ENCODE measurements at places on chromosomes 3 and 15.

- peak; percentile 39 for DNase-seq
Observed at GRCh38 chr3:102229062-102229655, 205.7 kb upstream of the ZPLD1 start.

DNA sequence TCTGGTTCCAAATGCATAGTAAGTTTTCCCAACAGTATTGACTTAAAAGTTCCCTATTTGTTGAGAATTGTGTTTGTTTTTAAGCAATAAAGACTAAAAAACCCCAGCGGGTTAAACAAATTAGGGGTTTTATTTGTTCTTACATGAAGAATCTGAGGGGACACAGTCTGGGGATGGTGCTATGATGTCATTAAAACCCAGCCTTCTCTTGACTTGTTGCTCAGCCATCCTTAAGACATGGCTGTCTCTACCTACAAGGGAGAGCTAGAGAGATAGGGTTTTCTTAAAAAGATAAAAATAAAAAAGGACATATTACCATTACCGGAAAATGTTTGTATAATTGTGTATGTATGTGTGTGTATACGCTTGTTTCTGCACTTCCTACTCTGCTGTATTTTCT lies 11.7 kb upstream of the ARL14 start:
- DNase-seq = no peak

- DNase-seq = no peak
Observed at GRCh38 chr3:151673974-151674373, 59.8 kb upstream of the AADACL2 start.

- peak; percentile 79 for DNase-seq
Observed at GRCh38 chr3:11371747-11372146, 99.5 kb downstream of the ATG7 start.

DNA sequence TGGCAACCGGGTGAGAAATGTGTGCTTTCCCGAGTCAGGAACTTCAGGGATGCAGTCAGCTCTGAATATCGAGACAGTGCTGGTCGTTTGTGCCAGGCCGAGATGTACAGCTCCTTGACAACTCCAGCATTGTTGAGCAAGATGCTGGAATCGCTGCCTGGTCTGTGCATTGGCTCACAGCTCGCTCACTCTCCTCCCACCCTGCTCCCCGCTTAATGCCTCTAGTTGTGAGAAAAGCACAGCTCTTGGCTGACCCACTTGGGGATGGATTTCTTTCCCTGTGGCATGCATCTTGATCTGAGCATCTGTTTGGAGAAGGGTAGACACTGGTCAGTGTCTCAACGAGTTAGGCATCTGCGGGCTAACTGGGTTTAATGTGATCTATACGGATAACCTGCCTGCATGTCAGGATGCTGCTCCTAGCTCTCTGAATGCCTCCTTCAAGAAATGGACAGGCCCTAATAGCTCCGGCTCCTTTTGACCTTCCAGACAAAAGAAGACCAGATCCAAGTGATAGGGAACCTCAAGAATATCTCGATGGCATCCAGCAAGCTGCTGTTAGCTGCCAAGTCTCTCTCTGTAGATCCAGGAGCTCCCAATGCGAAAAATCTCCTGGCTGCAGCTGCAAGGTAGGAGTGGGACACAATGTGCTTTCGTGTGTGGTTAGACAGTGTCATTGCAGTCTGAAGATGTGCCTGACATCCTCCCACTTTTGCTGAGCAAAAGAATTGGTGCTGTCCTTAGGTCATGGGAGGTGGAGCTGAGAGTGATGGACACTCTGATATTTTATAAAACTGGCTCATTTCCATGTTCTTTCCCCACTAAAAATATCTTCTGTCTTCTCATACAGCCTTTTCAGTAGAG lies 302.2 kb upstream of the TPM1 start:
- DNase-seq = no peak

GRCh38 chr3:195168009-195168762 lies 102.8 kb downstream of the XXYLT1 start:
- no peak for DNase-seq

- DNase-seq = no peak
Observed at GRCh38 chr15:48928877-48929538, 34.7 kb downstream of the SHC4 start.

- no peak for DNase-seq
Observed at GRCh38 chr3:16871915-16872842, 12.6 kb upstream of the PLCL2 start.

DNA sequence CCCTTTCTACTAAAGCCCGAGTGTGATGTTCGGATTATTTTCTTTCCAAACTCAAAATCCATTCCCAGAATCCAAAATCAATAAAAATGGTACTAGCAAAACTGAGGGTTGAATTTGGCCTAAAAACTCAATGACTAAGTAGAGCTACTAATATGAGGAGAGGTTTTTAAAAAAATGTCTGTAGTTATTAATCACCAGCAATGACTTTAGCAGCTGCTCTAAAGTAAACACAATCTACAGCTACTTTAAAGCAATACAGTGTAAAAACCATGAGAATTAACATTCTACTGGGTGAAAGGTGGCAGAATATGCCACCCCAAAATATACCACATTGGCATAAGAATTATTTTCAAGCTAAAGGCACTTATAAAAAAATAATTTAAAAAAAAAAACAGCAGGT lies 23.5 kb downstream of the FHIT start:
- no peak for DNase-seq

- no peak for DNase-seq
Observed at GRCh38 chr3:11534011-11534792, 109.5 kb downstream of the VGLL4 start.

- DNase-seq = no peak
Observed at GRCh38 chr15:68427366-68427765, 4.6 kb downstream of the ITGA11 start.

DNA sequence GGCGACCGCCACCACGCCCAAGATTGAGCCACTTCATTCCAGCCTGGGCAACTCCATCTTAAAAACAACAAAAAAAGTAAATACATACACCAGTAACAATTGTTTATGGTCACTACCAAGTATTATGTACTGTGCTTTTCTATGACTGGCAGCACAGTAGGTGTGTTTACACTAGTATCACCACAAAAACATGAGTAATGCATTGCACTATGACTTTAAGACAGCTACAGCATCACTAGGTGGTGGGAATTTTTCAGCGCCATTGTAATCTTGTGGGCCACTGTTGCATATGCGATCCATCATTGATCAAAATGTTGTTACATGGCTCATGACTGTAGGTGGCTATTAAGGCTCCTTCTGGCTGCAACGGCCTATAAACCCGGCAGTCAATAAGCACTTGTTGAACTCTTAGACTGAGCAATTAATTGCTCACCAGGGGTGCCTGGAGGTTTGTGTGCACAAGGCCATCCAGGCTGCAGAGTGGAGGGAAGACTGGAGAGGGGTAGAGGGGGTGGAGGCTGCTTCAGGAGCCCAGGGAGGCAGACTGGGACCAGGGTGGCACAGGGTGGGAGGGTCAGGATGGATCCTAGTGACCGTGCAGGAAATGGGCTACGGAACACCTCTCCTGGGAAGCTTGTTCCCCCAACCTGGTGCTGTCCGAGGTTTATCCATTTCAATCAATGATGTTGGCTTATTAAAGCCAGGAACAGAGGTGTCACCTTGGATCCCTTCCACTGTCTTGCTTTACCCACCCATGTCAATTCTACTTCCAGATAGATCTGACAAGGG lies 17.9 kb upstream of the COPG1 start:
- no peak for DNase-seq

- DNase-seq = peak; percentile 66
Observed at GRCh38 chr15:74631935-74632560, 16.4 kb downstream of the CLK3 start.

GRCh38 chr3:122067214-122067550 lies 12.0 kb downstream of the CD86 start:
- no peak for DNase-seq

DNA sequence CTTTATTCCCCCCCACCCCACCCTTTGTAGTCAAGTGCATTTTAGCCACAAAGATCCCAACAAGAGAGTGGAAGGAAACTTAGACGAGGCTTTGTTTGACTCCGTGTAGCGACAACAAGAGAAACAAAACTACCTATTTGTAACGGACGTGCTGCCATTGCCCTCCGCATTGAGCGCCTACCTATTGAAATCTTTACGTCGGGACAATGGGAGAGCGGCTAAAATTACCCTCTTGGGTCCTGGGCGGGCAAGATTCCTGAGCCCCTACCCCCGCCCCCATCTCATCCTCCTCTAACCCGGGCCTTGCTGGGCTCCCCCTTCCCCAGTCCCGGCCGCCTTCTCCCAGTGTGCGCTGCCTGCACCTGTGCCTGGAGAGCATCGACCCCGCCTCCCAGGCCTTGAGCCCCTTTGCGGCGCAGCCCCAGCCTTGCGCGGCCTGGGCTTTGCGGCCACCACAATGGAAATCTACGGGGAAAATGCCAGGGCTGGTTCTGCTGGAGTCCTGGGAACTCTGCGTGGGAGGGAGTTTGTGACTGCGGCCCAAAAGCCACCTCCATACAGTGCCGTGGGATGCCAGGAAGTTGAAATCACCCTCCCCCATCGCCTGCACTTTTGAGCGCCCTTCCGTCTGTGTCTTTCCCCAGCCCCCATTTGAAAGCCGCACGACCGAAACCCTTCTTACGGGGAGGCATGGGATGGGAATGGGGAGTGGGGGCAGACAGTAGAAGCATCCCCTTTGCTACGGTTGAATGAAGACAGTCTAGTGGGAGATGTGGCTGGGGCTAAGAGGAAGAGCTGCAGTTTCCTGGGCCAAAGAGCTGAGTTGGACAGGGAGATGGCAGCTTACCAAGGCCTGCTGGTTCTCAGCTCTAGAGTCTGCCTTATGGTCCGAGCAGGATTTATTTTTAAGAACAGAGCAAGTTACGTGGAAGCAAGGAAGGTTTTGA lies 1.1 kb upstream of the SOX2 start:
- DNase-seq = no peak

DNA sequence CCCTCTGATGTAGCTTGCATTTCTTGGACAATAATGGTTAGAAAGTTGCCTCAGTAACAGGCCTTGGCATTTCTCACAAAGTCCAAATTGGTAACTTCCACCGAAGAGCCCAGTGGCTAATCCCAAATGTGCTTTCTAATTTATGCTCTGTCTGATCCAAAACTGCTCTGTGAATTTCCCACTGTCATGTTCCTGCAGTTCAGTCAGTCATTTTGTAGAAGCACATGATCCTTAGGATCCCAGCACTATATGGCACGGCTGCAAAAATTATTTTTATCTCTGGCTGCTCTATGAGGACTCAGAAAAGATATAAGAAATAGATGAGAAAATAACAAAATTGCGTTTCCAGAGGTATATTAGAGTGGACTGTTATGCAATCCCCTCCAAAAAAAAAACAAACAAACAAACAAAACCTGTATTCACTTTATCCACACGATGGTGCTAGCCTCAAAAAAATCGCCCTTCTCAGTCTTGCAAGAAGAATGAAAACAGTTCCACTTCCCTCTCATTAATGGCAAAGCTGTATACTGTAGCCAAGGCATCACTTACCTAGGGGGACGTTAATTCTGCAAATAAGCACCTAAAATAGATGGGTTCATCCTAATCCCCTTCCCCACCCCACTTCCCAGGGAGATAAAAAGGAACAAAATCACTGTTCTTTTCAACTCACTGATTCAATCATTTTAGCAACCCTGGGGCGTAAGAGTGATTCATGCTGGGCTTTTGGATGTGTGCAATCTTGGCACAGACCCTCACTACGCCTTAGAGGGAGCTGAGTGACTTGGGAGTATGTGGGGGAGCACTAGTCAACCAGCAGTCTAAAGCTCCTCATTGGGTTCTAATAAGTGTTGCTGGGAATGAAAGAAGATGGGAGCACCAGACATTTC lies 61.3 kb downstream of the TMCO5A start:
- DNase-seq = peak; percentile 67

GRCh38 chr15:34584330-34584668 lies 848 bp upstream of the GOLGA8B start:
- DNase-seq = peak; percentile 22

DNA sequence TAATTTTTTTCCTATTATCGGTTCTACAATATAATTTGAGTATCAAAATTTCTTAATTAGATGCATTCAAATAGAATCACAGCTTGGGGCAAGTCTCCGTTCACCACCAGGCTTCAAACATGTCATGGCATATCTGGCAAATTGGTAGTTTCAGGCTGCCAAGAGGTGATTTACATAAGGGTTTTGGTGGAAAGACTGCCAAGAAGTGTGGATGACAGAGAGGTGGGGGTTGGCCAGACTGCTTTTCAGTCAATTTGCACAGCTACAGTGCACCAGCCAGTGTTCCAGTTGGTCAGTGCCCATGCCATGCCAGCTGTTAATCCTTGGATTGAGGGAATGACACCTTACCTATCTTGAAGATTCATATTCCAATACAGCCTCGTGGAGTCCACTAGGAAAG lies 8.4 kb upstream of the GSK3B start:
- no peak for DNase-seq

Data from kidney (tissue), 22 donors.